CD4-positive, alpha-beta T cell treated with Interferon gamma for 1 hour (primary cell): ENCODE measurements at places on chromosomes 3 and 15.
A peak's percentile ranks its signal among the peaks of the same experiment; 100 is the strongest.

DNA sequence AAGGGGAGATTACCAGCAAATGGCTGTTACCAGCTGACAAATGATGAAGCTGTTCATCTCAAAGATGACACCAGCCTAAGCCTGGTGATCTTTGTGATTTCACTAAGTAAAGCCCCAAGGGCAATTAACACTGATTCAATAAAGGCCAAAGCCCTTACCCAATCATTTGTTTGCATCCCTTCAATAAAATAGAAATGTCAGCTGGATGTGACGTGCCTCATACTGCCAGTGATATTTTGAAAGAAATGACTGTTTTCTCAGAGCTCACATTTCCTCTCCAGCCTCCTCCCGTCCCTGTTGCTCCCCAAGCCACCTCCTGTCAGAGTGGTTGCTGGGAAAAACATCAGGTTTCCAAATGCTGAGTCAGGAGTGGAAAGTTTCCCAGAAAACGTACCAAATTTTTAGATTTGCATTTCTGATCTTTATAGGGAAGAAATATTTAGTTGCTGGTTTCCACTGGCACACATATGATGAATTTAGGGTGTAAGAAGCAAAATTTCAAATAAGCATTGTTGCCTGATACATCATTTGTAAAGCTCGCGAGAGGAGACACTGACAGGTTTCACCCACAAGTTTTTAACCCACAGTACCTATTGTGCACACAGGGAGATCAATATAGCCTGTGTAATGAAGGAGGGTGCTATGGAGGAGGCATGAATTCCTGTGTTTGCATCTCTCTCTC is 21.0 kb downstream of the C2CD4A start:
- DNase-seq, result no peak

- peak; percentile 68 for DNase-seq
Observed at GRCh38 chr3:32238453-32239306, at the start of gene CMTM8. Gene CMTM8, plus strand, starts transcription at chr3:32238680. Its CDS starts 293 bp downstream, at chr3:32238973.

- DNase-seq, result no peak
Observed at GRCh38 chr3:183822631-183823030, 2.7 kb downstream of the MAP6D1 start.

- no peak for DNase-seq
Observed at GRCh38 chr3:123449102-123449996, 459 bp upstream of the ADCY5 start.

- DNase-seq, result no peak
Observed at GRCh38 chr3:100189444-100189964, 71.3 kb upstream of the TBC1D23 start.

DNA sequence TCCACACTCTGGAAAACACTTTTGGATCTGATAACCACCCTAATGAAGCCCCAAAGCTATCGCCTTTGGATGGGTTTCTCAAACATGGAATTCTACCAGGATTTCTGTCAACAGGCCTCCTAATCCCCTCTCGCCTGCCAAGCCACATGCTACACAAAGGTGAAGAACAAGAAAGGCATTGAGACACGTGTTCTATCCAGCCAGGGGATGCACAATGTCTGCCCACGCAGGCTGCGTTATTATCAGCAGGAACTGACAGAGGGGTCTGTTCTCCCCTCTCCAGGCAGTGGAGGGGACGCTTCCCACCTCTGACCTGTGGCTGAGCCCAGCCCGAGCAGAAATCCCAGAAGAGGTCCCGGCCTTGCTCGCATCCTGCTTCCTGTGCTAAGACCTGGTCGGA is 45.4 kb upstream of the THBS1 start:
- no peak for DNase-seq

DNA sequence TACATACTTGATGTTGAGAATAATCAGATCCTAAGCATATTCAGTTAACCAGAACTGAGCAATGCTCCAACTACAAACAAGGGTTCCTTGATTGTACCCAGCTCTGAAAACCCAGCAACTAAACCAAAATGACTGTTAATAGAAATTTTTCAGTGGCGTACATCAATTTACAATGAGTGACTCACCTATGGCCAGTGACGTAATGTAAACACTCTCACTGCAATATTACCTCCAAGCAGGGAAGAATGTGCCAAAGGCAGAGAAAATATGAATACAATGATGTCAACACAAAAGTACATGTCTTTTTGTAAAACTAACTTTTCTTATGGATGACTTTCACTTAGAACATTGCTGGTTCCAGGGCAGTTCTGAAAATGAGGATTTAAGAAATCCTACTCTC is 611.3 kb downstream of the EDEM1 start:
- DNase-seq, result no peak

DNA sequence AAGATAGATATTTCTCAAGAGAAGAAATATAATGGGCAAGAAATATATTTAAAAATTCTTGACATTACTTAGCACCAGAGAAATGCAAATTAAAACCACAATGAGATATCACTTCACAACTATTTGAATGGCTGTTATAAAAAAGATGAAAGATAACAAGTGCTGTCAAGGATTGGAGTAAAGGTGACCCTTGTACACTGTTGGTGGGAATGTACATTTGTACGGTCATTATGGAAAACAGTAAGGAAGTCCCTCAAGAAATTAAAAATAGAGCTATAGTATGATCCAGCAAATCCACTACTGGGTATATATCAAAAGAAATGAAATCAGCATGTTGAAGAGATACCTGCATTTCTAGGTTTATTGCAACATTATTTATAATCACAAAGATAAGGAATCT is 326.4 kb downstream of the GBE1 start:
- no peak for DNase-seq

- no peak for DNase-seq
Observed at GRCh38 chr3:38497031-38497430, 891 bp downstream of the EXOG start.

GRCh38 chr3:158918451-158918850 is 116.6 kb downstream of the MFSD1 start:
- DNase-seq, result no peak

DNA sequence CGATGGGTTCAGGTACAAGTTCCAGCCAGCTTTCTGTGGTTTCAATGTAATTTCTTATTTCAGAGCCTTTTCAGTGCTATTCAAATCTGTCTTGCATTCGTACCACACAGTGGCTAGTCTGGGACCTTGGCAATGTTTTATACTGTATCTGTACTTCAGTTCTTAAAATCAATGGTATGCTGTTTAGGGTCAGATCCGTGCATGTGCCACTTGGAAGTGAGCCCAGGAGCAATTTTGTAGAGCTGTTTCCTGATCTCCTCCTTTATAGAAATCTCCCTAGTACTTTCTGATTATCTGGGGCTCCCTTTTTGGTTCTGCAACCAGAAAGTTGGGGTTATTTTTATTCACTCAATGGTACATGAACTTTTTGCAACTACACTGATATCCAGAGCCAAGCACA is 59.5 kb upstream of the NDUFB4 start:
- no peak for DNase-seq

DNA sequence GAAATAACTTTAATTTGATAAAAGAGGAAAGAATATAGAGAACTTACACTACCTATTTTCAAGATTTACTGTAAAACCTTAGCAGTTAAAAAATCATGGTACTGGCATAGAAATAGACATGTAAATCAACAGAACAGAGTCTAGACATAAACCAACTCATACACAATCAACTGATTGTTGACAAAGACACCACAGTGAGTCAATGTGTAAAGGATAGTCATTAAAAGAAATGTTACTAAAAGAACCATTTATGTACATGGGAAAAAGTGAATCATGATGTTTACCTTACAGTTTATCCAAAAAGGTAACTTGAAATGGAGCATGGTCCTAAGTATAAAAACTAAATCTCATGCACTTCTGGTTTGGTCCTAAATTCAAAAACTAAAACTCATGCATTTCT is 847.4 kb downstream of the IGSF11 start:
- no peak for DNase-seq

DNA sequence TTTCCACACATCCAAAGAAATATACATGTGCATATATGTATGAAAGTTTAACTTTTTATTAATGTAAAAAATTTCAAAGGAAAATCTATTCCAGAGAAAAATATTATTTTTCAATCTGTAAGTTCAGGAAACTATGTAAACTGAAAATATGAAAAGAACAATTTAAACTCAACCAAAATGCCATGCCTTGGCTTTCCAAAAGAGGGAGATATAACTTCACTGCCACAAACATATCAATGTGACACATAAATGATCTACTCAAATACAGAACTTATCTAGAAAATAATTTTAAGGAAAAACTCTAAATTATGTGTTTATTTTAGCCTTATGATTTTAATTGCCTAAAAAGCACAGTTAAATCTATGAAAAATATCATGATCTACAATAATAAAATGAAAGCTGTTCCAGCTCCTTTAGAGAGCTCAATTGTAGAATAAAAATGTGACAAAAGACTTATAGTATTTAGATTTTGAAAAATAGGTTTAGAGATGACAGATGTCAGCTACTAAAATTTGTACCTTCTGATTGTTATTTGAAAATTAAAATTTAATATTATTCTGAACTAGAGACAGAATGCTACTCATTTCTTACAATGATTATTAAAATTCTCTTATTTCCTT is 94.8 kb downstream of the GBE1 start:
- no peak for DNase-seq

DNA sequence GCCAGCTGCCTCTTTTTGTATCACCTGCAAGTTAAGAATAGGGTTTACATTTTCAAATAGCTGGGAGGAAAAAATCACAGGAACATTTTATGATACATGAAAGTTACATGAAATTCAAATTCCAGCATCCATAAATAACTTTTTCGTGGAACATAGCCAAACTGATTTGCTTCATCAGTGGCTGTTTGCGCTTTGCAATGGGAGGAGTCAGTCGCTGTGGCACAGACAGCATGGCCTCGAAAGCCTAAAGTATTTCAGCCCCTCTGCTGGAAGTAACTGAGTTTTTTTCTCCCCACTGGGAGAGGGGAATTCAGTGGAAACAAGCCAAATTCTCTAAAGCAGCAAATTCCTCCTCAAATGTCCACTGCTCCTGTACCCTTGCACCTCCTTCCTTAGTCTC is 271.9 kb downstream of the SUCLG2 start:
- DNase-seq, result no peak

- no peak for DNase-seq
Observed at GRCh38 chr15:40878785-40879184, 4.8 kb upstream of the RHOV start.

GRCh38 chr3:42149975-42150374 is 58.8 kb downstream of the TRAK1 start:
- DNase-seq, result no peak

DNA sequence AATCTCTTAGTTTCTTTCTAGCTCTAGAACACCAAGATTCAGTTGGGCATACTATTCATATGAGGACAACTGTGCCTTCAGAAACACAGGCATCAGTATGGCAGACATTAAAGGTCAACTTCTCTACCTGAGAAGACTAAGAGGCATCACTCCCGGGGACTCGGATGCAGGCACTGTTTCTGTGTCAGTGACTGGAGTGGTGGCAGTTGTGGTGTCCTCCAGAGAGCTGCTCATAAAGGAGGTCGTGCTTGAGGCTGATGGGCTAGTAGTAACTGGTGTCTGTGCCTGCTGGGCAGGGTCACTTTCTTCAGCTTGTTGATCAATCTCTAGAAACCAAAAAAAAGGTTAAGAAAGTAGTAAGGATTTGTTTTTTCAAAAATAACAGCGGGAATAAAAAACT is 75.2 kb downstream of the FBXL22 start:
- no peak for DNase-seq
